Naive B cell (primary cell): ENCODE measurements at places on chromosomes 11 and 22.

- no peak for DNase-seq
These were observed 146.5 kb downstream of the MYO18B start for GRCh38 chr22:25888399-25889054.

DNA sequence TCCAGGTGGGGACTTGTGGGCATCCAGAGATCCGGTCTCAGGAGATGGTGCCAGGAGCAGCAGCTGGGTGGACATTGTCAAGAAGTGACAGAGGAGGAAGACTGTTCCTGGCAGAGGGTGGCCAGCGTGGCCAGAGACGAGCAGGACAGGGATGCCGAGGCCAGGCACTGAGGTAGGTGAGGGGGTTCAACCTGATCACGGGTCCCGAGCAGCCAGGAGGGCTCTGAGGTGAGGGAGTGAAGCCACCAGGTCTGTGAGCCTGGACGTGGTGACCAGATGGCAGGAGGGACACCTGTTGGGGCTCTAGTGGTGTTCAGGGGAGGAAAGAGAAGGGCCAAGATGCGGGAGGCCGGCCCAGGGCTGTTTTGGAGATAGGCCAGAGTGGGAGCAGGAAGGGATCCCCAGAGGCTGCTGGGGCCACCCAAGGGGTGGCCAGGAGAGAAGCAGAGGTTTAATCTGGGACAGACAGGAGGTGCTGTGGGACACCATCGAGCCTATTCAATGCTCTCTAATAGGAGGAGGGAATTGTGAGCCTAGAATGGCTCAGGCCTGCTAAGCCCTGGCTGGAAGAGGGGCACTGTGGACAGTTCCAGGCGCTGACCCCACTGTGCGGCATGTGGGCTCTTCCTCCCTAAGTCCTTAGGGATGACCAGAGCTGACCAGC, 6.3 kb downstream of the PPM1F start:
- DNase-seq = no peak

DNA sequence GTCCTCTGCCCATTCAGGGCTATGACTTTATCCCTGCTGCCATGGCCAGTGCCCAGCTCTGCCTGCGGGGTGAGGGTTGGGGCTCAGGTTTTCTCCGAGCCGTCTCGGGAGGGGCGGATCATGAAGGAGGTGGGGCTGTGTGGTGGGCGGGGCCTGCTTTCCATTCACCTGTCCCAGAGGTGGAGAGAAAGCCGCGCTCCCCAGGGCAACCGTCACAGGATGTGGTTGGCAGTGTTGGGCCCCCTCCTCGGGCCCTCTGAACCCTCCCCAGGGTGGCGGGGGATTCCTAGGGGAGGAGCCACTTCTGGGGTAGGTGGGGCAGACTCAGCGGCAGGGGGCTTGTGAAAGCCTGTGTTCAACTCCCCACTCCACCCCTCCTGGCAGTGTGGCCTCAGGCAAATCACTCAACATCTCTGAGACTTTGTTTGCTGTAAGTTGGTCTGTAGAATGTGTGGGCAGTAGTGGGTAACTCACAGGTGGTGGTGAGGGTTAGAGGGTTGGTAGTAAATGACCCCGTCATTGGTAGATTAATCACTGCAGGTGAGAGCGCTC, 50.3 kb downstream of the CD6 start:
- peak; percentile 73 for DNase-seq

GRCh38 chr22:46462726-46463371, 74.6 kb downstream of the CELSR1 start:
- DNase-seq = no peak

DNA sequence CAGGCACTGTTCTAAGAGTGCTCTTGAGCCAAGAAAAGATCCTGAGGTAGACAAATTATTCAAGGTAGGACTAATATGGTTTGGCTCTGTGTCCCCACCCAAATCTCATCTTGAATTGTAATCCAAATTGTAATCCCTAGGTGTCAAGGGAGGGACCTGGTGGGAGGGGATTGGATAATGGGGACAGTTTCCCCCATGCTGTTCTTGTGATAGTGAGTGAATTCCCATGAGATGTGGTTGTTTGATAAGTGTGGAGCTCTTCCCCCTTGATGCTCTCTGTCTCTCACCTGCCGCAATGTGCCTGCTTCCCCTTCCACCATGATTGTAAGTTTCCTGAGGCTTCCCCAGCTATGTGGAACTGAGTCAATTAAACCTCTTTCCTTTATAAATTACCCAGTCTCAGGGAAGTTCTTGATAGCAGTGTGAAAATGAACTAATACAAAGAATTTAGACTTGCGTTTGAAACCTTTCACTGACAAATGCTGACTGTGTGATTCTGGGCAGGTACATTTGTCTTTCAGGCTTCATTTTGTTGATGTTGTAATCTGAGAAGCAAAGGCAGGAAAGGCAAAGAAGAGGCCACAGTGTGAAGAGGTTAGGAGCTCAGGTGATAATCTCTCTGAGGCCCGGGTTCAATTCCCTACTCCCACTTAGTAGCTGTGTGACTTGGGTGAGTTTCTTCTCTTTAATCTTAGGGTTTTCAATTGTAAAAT, 115.8 kb upstream of the PAX6 start:
- DNase-seq = no peak

DNA sequence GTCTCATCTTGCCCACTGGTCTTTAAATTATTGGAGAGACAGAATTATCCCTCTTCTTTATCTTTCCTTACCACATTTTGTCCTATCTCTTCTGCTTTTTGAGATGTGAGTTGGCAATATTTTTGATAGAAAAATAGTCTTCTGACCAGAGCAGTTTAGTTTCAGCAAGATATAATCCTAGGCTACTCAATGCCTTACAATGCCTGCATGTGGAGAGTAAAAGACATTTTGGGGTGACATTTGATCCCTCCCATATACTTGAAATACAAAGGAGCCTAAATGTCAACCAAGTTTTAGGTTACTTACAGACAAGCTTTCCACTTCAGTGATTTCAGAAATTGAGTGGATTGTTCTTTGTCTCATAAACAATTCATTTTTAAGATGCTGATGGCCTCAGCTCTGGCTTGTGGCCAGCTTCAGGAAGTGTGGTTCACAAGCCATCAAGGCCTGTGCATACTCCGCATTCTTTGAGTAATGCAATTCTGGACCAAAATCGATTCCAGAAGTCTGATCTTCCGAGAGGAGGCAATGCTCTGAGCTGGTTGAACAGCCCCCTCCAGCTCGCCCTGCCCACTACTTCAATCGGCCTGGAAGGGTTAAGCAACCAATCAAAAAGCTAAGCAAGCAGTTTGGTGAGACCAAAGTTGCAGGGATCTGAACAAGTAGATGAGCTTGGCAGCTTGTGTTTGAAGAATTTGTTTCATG, 274.4 kb downstream of the BLID start:
- no peak for DNase-seq

DNA sequence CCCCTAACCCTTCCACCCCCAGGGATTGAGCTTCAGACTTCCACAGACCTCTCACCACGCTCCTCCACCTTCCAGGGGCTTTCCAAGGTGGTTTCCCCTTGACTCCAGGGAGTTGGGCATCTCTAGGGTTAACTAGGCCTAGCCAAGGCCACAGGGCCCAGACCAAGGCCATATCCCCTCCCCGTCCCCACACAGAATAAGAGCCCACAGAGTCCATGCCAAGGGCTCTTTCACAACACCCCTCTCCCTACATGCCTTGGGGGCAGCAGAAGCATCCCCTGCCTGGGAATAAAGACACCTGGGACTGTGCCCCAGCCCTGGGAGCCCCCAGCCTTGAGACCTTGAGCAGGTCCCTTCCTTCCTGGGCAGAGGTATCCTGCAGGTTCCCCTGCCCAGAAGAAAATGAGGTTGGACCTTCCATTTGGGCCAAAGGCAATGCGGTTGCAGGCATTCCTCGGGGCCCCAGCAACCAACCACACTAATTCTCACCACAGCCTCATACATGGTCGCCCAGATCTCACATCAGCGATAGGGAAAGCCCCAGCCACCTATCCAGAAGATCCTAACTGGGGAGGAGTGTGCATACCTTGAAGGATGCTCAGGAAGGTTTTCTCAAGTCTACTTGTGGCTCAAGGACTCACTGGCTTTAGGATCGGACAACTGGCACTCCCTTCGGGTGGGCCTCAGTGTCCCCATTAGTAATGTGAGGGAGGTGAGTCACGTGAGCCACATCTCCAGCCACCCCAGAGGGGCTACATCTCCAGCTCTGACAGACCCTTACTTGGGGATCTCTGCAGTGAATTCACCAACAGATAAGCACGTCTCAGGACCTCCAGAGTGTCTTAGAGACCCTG, 1.7 kb downstream of the GDPD5 start:
- no peak for DNase-seq

- DNase-seq = no peak
These were observed 13.4 kb upstream of the MUC5B start for GRCh38 chr11:1209371-1210057.
